ENCODE measurements at places on chromosomes 4 and X. TPM values are rescaled to one million over a fixed set of nuclear protein-coding genes. Genes with fewer than 3 reads are reported as not detected.

Gene NDP
- polyA plus RNA-seq, result 1.6 TPM

Gene KLB
- polyA plus RNA-seq, result 0.25 TPM

Gene CXCL5
- 0.11 TPM for polyA plus RNA-seq

Gene PGAM4
- polyA plus RNA-seq, result not detected

Gene DGKK
- polyA plus RNA-seq, result 12.2 TPM

Gene VSIG4
- 5.6 TPM for polyA plus RNA-seq

Gene SUPT20HL2
- polyA plus RNA-seq, result 0.07 TPM

GRCh38 chr4:123564758-123565346, 168.3 kb downstream of the SPRY1 start:
- DNase-seq, result no peak

Data from left renal cortex interstitium (tissue), 4 donors.